ENCODE measurements at places on chromosomes 6 and 20.

GRCh38 chr6:108592371-108593337 is 31.9 kb downstream of the FOXO3 start:
- DNase-seq: peak; percentile 28

GRCh38 chr20:3970016-3970415 is 45.3 kb downstream of the RNF24 start:
- DNase-seq: no peak

DNA sequence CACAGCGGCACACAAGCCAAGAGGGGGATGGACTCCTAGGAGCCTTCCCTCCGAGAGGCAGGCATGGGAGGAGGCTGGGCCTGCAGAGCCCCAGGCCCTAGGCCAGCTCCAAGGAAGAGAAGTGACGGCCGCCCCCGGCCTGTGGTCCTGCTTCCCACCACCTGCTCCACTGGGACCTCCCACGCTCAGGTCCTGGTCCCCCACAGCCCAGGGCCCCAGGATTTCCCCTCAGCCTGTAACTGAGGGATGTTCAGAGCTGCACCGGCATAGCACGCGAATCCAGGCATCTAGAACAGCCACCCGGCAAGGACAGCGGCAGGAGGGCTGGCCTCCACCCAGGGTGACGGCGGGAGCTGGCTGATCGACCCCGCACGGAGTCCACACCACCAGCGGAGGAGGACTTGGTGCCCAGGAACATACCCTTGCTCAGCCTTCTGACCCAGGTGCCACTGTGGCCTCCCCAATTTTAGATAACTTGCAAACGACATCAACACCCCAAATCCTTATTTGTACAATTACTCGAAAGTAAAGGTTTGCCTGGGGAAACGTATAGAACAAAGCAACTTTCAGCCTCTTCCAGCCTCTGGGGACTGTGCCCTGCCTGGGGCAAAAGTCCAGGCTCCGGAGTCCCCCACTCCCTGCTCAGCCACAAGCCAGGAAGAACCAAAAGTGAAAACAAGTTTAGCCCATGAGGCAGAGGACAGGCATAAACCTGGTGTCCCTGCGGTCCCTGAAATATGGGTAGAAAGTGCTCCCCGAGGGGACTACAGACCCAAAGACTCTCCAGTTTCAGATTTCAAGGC is 3.5 kb downstream of the GATA5 start:
- DNase-seq: no peak

GRCh38 chr6:76574746-76575145 is 502.3 kb upstream of the IMPG1 start:
- DNase-seq: no peak

- DNase-seq: no peak
Observed at GRCh38 chr6:96059586-96059985, 43.8 kb downstream of the FUT9 start.

DNA sequence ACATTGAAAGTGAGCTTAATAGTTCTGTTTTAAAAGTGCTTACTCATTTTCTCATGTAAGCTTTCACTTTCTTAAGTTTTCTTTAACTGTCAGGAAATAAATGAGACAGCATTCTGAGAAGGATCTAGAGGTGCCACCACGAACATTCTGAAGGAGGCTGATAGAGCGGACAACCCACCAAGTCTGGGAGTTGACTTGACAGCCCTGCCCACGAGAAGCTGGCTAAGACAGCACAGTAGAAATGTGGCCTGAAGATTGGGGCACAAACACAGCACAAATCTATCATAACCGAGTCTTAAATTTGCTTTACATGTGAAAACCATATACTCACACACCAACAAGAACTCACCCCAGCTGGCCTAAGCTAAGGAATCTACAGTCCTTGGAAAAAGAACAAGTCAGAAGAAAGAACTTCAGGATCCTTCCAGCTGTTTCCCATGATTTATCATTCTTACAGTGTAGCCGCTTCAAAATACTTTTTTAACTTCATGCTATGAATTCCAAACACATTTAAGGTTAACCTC is 144.2 kb upstream of the TNFAIP3 start:
- DNase-seq: no peak

- DNase-seq: no peak
Observed at GRCh38 chr20:37328149-37328945, 17.6 kb upstream of the SRC start.

GRCh38 chr6:75759207-75759606 is 10.2 kb downstream of the MYO6 start:
- DNase-seq: no peak

GRCh38 chr6:12801141-12801540 is 84.6 kb downstream of the PHACTR1 start:
- no peak for DNase-seq

GRCh38 chr6:124143435-124143834 is 339.8 kb downstream of the NKAIN2 start:
- DNase-seq: no peak

DNA sequence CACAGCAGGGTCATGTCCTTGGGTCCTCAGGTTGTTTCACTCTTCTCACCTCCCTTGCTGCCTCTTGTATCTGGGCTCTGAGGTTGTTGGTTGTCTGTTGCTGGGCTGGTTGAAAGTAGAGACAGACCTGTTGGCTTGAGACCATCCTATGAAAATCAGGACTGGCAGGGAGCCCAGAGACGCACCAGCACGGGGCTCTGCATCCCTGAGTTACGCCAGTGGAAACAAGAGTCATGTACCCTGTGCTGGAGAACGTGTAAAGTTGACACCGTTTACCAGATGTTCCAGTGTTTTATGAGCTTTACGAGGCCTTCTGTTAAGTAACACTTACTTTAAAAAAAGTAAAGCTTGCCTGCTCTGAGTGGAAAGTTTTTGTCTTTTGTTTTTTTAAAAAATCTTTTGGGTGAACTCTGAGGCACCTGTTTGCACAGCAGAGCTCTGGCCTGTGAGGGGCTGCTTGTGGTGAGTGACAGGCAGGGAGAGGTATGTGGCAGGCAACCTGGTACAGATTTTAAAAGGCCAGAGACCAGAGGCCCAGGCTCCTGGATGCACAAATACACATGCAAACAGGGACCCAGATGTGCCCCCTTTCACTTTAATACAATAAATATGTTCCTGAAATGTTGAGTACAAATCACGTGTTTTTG is 260.0 kb upstream of the SUPT3H start:
- no peak for DNase-seq

DNA sequence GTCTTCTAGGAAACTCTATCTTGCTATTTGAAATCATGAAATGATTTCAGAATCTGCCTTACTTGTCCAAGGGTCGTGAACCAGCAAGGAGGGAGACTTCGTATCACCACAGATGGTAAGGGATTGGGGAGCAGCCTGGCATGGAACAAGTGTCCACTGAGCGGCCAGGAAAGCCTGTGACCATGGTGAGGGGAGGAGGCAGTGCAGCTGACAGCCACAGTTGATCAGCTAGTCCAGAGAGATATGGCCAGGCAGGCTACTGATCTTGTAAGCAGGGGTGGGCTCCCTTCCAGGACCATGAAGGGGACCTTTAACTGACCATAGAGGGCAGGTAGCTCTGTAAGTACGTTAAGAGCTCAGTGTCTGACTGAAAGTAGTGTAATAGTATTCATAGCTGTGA is 96.8 kb upstream of the TENT5A start:
- DNase-seq: no peak

DNA sequence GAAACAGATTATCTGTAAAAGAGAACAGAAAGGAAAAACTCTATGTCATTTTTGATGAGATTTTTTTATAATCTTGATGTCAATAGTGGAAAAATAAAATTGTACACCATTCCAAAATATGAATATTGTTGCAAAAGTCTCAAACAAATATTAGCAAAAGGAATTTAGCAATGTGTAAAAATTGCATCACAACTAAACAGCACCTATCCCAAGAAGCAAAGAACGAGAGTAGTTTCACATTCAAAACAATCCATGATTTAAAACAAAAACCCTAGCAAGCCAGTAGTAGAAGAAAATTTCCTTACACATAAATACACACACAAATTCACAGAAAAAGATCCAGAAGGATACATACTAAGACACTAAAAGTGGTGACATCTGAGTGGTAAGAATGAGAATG is 38.4 kb downstream of the LCA5 start:
- DNase-seq: no peak

- peak; percentile 60 for DNase-seq
Observed at GRCh38 chr20:23606652-23607049, 934 bp upstream of the CST9 start.

GRCh38 chr6:159047891-159048685 is 3.3 kb upstream of the TAGAP start:
- no peak for DNase-seq

- DNase-seq: peak; percentile 6
Observed at GRCh38 chr6:30743099-30744053, 889 bp upstream of the FLOT1 start.

DNA sequence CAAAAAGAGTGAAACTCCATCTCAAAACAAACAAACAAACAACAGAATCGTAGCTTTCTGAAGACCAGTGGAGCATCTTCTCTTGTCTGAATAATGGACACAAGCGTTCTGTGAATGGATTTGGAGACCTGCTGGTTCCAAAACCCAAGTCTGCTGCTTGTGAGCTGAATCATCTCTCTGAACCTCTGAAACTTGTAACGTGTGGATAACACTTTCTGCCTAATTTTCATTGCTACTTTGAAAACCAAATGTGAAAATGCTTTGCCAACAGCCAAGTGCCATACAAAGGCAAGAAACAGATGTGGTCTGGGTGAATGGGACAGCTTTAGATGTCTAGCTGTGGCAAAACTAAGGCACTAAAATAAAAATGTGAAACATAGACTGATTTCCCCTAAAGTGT is 44.3 kb downstream of the PHACTR1 start:
- DNase-seq: no peak
